ENCODE measurements at places on chromosomes 16 and 17.

DNA sequence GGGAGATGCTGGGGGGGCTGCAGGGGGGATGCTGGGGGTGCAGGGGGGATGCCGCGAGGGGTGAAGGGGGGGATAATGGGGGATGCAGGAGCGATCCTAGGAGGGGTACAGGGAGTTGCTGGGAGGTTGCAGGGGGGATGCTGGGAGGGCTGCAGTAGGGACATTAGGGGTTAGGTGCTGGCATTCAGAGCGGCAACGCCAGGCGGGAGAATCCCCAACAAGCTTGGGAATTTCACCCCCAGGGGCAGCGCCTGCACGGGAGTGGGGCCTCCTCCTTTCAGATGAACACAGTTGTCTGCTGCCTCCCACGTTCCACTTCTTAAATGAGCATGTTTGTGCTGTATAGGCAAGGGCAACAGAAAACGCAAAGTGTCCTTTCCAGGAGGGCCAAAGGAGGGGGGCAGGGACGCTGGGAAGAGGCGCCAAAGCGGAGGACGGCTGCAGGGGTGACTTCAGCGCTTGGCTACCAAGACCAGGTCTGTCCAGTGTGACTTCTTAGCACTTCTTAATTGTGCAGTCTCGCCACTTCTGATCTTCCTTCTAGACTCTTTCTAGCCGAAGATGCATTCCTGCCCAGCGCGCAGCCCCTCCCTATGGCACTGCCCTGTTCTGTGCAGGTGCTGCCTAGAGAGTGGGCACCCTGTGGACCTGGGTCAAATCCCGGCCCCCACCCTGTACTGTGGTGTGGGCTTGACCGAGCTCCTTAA lies 2.0 kb upstream of the SLC6A4 start:
- no peak for DNase-seq

DNA sequence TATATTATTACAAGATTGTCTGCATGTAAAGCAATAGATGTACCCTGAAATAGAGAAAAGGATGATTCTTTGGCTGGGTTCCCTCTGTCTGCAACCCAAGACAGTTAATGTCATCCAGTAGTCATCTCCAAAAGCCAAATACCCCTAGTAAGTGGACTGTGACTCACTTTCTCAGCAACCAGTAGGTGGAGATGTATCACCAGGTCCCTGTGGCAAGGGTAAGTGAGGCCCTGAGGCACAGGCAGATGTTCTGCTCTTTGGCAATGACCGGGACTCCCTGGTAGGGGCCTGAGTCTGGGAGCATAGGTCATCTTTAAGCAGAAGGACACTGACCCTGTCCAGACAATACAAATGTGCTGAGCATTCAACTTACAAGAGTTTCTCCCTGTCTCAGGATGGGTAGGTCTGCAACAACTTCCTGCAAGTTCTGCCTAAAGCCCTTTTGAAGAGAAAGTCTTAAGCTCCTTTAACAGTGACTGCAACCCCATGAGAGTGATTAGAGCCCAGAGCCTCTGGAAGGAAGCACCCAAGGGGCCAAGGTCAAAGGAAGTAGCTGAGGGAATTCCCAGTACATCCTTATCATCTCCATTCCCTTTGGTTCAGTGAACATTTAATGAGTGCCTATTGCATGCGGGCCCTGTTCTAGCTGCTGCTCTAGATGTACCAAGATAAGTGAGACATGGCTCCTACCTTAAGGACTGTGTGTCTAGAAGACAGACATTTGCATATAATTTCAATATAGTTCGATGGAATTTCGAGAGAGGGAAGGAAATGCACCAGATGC lies 31.9 kb downstream of the PMP22 start:
- no peak for DNase-seq

GRCh38 chr17:61369751-61370150 lies 29.9 kb upstream of the TBX2 start:
- DNase-seq: no peak

- DNase-seq: no peak
Measured at GRCh38 chr17:66706851-66707450, 128.0 kb upstream of the CACNG5 start.

DNA sequence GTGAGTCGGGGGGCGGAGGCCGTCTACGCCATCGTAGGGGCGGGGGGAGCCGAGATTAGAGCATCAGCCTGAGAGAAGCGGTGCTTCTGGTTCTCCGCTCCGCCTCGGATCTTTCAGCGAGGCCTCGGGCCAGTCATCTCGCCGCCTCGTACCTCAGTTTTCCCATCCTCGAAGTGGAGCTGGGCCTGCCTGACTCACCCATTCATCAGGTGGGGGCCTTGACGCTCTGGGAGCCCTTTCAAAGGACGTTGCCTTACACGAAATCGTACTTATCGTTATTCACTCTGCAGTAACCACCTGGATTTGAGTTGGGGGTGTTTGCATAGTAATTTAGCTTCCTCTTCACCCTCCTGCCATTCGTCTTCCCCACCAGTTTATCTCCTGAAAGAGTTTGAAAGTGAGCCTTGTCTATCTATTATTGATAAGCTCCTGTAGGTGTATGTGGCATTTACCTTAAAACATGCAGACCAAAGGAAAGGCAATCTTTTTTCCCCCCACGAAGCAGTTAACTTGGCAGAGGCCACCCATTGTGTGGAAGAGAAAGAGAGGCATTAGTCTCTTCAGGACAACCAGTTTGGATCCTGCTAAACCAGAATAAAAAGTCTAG lies 674 bp downstream of the TAF15 start:
- DNase-seq: no peak

DNA sequence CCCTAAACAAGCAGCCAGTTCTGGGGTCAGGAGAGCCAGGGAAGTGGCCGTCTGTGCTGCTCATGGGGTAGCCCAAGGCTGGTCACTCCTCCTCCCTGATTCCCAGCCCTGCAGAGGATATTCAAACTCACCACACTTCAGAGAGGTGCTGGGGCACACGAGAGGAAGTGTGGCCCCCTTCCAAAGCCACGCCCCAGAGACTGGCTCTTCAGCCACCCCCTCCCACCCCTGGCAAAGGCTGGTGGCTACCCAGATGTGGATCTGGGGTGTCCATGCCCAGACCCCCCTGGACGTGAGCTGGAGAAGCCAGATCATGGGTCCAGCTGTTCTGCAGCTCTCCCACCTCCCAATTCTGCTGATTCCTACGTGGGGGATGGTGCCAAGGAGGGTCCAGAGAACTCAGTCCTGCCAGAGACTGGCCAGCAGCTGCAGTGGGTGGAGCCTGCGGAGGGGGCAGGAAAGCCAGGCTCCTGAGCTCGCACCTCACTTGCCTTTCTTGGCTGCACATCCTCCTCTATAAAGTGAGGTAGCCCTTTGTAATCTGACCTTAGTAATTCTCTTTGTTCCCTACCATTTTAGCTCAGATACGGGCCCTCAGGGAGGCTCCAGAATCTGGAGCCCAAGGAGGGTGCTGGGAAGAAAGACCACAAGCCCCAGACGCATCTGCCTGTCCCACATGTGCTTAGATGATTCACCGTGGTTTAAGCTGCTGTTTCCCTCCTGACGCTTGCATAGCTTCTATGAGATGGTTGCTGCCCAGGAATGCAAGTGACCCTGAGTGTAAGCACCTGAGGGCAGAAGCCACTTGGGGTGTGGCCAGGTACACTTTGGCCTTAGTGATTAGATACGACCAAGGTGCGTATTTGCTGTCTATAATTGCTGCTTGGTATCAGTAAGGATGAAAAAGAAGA lies 15.3 kb downstream of the SDK2 start:
- no peak for DNase-seq

DNA sequence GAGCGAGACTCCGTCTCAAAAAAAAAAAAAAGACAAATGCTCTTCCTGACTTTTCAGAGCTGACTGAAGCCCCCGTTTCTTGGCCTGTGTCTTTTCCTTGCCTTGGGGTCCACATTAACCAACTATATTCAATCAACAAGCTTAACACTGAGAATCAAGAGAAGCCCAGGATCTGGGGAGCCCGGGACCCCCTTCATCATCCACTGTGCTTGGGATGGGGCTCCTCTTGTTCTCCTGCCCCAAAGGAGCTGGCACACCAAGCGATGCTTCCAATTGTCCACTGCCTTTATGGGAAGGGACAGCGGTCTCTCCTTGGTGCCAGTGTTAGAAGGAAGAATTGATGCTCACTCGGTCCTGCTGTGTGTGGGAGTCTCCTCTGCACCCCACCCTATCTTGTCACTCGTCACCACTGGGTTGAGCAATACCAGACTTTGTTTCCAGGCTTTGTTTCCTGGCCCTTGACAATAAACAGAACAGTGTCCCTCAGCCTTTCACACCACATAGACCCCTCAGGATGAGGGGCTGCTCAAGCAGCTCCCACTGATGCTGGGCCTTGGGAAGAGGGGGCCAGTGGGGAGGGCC lies 146.7 kb downstream of the KCNJ12 start:
- DNase-seq: no peak

- no peak for DNase-seq
Measured at GRCh38 chr17:76826330-76827068, 41.7 kb upstream of the MGAT5B start.

- no peak for DNase-seq
Measured at GRCh38 chr17:75950855-75951554, 10.2 kb upstream of the FBF1 start.

- no peak for DNase-seq
Measured at GRCh38 chr16:50316848-50317630, 50.7 kb downstream of the ADCY7 start.

DNA sequence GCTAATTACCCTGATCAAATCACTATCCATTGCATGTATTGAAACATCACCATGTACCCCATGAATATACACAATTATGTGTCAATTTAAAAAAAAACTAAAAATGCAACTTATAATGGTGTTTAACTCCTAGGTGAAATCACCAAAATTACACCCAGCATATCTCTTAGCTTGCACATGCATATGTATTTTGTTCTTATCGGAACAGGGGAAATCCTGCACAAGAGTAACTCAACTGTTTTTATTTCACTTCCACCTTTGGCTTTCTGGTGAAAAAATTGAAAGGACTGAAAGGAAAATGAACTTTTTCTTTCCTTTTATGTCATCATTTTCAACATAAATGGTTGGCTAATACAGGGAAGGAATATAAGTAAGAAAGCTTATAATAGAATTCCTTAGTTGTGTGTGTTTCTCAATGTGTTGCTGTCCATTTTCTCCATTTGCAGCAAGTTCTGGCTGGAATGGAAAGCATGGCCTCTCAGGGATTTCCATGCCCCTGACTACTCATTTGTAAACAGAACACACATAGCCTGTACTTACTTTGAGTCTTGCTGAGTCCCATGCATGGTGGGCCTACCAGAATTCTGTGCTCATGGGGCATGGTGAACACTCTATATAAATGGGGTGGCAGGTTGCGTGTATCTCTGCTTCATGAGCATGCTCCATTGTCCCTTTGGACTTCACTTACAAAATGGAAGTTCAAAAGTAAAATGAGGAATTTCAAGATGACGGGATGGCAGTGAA lies 462.0 kb downstream of the HS3ST3B1 start:
- no peak for DNase-seq

GRCh38 chr17:74080656-74081582 lies 122.6 kb upstream of the RPL38 start:
- DNase-seq: no peak

GRCh38 chr17:32523017-32523680 lies 36.4 kb downstream of the CDK5R1 start:
- no peak for DNase-seq

- DNase-seq: no peak
Measured at GRCh38 chr17:58231641-58232040, 6.7 kb upstream of the LPO start.

DNA sequence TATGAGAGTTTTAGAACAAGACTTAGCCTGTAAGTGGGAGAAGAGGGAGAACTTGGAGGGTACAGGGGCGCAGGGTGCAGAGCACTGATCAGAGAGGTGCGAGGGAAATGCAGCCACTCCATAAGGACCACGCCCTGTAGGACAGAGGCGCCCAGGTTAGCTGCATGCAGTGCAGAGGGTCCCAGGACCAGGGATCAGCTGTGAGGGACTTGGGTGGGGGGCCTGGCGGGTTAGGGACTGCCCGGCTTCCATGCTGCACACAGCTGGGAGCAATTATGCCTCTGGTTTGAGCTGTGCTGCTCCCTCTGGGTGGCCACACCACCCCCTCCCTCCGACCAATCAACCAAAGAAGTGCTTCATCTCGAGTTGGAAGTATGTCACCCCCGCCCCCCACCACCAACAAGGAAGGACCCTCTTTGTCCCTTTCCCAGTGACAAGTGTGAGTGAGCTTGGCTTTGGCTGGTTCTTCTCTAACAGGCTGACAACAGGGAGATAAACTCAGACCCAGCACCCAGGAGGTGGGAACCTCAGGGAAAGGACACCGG lies 22.2 kb upstream of the CLEC18A start:
- DNase-seq: no peak

GRCh38 chr16:66427871-66428681 lies 981 bp downstream of the BEAN1 start:
- no peak for DNase-seq

DNA sequence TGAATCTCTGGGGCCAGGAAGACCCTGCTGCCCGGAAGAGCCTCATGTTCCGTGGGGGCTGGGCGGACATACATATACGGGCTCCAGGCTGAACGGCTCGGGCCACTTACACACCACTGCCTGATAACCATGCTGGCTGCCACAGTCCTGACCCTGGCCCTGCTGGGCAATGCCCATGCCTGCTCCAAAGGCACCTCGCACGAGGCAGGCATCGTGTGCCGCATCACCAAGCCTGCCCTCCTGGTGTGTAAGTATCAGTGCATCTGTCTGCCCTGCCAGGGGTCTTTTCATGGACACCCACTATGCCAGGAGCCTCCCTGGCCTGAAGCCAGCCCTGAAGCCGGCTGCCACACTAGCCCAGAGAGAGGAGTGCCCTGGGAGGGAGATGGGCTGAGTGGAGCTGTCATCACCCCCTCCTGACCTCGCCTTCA lies at the start of gene CETP:
TSS of gene CETP (plus strand) at position 100 of the 431 bp plus-strand sequence. CDS start at position 130, 30 bp downstream.
- no peak for DNase-seq

GRCh38 chr16:79628501-79628975 lies 28.0 kb upstream of the MAF start:
- DNase-seq: no peak

DNA sequence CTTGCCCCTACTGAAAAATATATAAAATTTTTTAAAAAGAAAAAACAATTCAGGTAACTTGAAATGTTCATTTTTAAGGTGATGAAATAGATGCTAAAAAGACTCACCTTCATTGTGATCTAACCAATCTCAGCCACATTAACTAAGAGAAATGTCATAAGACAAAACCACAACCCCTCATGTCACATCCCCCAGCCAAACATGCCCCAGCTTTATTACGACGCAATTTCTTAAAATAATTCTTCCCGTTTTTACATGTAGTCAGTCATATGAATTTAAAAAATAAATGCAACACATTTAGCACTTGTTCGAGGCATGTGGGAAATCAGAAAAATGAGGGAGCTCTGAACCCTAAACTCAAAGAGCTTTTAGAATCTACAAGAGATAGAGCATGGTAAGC lies 9.5 kb downstream of the AMFR start:
- no peak for DNase-seq

GRCh38 chr17:37502009-37502936 lies 12.6 kb downstream of the DUSP14 start:
- DNase-seq: no peak

DNA sequence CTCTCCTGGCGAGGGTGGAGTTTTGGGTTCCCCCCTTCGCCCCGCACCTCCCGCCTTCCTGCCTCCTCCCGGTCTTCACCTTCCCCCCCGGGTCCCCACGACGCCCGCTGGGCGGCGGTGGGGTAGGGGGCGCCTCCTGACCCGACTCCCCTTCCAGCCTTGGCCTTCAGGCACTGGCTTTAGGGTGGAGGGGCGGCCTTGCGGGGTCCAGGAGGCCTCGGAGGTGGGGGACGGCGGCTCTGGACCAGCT lies 2.4 kb downstream of the SLC16A3 start:
- no peak for DNase-seq

All from NCI-H187 (cell line).